NCI-H524 treated with DMSO at 0.1 percent for 48 hours (cell line): ENCODE measurements at places on chromosomes 3 and 15.

DNA sequence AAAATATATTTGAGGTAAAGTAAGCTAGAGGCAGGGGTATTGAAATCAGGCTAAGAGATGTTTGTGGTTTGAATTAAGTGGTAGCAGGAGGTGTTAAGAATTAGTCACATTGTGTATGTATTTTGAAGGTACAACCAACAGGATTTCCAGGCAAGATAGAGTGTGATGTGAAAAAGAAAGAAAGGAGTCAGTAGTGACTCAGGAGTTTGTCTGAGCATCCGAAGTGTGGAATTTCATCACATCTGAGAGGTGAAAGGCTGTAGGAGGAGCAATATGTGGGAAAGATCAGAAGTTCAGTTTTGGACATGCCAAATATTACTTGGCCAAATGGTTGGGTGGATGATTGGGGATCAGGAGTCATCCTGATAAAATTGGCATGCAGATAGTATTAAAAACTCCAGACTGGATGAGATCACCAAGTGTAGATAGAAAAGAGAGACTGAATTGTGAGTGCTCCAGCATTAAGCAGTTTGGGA lies 32.1 kb upstream of the EBLN2 start:
- no peak for DNase-seq

- no peak for DNase-seq
These were observed 253.0 kb downstream of the RAP2B start for GRCh38 chr3:153414982-153415381.

DNA sequence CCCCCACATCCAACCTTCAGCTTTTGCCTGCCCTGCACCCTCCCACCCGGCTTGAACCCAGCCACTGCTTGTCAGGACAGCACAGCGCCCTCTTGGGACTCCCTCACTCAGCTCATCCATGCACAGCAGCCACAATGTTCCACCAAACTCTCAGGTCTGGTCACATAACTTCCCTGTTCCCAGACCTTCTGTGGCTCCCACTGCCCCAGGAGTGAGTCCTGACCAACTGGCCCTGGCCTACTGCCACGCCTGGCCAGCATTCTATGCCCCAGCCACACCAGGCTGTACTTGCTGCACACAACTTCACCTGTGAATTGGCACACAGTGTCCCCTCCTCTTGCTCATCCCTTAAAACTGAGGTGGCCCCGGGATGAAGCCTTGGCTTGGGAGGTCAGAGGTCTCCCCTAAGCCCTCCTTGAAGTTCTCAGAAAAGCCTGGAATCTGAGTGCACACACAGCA lies 21.0 kb downstream of the PLXNB1 start:
- DNase-seq = no peak

DNA sequence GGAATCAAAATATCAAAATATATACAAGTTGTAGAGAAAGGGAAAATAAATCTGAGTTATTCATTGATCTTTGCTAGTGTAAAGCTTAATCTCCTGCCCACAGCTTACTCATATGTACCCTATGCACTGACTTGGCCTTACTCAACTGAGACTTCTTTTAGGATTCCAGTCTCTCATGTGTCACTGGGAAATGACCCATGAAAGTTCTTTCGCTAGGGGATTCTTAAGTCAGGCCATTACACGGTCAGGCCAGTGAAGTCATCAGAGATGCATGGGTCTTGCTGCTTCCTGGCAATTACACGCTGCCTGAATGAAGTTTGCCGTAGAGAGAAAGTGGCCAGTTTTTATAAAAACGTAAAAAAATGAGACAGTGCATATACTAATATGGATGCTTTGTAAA lies 20.7 kb upstream of the LPP start:
- no peak for DNase-seq
